ENCODE measurements at places on chromosomes 7 and 10.

DNA sequence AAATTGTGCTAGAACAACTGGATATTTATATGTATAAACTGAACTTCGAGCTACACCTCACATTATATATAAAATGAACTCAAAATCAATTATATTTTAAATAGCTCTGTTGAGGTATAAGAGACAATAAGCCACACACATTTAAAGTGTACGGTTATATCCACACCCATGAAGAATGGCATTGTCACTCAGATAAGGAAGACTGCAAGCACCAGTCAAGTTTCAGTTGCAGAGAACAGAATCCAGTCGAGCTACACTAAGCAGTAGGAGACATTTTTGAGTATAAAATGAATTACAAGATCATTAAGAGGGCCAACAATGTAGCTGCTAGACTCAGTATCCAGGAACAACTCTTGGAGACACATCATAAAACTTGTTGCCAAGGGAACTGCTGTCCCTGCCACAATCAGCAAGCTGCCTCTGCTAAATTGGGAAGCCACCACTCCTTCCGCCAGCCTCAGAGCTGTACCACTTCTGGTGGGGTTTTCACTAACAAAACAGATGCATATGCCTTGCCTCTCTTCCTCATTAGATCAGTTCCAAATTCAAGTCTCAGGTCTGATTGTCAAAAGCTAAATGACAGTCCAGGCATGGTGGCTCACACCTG is 19.6 kb upstream of the GPNMB start:
- DNase-seq, result no peak

GRCh38 chr7:100825751-100826513 is 1.4 kb downstream of the EPHB4 start:
- DNase-seq, result no peak

DNA sequence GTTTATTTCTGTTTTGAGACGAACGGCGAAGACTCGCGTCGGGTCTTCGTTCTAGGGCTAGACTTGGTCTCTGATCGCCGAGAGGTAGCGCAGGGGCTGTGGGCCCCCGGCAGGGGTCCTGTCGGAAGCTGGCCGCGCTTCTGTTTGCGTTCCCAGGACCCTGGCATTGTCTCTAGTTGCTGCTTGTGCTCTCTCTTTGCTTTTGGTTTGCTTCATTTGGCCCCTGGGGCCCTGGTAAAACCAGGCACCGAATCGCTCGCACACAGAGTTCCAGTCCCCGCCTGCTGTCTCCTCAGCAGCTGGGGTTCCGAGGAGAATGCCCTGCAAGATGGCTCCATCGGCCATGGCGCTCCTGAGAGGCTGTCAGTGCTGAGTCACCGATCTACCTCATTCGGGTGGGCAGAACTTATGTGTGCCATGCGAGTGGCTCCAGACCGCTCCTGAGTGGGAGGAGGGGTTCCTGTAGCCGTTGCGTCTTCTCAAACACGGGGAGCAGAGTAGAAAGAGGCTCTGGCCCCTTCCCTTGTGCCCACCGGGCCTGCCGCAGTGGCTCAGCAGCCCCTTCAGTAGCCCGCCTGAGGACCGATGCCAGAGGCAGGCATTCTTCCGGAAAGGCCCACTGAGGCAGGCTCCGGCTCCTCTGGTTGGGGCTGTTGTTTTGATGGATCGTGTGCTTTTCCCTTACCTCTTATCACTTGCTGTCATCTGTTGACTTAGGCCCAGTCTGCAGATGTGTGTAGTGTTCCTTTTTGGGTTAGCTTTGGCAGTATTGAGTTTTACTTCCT is 826 bp downstream of the CHPF2 start:
- peak; percentile 74 for DNase-seq

DNA sequence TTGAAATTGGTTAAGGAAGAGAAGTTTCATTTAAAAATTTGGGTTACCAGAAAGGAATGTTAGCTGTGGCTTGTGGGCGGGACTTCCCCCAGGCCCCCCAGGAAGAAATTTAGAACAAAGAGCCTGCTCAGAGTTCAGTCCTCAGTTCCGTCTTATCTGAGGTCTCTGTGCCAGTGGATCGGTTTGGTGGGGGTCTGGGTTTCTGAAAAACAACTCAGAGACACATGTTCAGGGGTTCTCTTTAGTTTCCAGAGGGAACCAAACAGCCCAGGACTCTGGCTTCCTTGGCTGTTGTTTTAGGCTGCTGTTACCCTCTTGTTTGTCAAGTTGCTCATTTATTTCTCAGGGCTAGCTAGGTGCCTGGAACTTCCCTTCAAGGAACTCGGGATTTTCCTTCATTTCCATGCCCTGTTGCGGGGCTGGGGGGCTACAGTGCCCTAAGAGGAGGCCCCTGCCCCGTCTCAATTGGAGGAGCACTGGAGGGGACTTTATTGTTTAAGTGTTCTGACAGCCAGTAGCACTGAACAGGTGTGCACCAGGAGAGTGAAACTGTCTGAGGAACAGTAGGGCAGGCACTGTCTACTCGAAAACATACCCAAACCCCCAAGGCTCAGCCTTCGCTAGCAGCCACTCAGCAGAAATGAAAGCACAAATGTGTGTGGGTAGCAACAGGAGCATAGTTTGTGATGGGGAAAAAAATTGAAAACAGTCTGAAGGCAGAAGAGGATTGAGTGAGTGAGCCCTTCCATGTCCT is 59.9 kb downstream of the ALOX5 start:
- peak; percentile 63 for DNase-seq

DNA sequence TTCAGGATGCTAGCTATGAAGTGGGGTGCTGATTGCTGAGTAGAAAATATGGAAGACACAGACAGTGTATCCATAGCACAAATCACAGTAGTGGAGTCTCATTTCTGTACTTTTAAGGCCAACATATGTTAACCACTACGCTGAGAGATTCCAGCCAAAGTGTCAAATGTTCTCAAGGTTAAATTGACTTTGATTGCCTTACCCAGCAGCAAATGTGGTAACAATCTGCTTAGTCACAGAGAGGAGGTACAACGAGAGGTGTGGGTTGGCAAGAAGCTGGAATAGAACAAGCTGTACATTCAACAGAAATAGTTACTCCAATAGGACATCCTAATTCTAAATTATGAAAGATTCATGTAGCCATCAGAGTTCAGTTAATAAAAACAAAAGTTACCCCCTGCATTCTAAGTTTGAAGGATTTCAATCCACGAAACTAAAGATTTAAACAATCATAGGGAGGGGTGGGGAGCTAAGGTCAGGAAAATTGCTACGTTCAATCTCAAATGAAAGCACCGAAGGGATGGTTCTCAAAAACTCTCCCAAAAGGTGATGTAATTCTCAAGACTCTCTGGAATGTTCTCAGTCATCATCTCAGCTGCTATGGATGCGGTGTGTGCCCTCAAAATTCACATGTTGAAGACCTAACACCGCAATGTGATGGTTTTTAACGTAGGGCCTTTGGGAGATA is 137.0 kb downstream of the ETV1 start:
- no peak for DNase-seq

DNA sequence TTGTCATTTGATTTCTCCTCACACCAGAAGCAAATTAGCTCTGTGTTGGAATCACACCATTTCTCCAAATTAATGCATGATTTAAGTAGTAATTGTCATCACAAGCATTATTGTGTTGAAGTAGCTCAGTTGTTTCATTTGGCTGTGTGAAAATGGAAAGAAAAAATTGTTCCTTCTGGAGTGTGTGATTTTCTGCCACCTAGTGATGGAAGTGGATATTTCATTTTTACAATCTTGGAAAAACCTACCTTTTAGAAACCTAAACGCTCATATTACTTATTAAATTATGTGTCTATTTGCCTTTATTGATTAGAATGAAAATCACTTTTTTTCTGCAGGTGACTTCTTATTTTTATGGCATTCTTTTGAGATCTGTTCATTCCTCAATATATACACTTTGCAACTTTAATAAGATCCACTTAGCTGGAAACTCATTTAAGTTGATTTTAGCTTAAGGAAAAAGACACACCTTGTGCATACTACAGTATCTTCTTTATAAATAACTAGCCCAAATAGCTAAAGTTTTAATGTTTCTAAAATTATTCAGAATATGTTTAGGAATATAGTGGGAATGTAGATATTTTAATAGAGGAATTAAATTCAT is 50.0 kb downstream of the SRI start:
- no peak for DNase-seq

- no peak for DNase-seq
Observed at GRCh38 chr10:71629131-71629530, 90.4 kb downstream of the C10orf105 start.

GRCh38 chr7:15503603-15504290 is 58.1 kb downstream of the AGMO start:
- no peak for DNase-seq

DNA sequence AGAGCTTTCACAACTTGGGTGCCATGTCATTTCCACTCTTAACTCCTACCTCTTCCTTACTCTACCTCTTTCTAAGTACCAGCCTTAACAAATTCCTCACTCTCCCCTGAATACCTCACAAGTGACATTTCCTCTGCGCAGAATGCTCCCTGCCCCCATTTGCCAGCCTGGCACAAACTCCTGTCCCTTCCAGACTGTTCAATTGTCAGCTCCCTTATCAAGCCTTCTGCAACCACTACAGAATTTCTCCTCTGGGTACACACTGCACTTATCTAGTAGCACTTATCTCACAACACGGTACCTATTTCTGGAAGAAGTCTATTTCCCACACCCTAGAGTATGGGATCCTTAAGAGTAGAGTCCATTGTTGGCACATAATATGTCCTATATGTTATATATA is 39.1 kb upstream of the ANAPC16 start:
- no peak for DNase-seq

- DNase-seq, result no peak
Observed at GRCh38 chr10:104053201-104053600, 32.5 kb downstream of the COL17A1 start.

DNA sequence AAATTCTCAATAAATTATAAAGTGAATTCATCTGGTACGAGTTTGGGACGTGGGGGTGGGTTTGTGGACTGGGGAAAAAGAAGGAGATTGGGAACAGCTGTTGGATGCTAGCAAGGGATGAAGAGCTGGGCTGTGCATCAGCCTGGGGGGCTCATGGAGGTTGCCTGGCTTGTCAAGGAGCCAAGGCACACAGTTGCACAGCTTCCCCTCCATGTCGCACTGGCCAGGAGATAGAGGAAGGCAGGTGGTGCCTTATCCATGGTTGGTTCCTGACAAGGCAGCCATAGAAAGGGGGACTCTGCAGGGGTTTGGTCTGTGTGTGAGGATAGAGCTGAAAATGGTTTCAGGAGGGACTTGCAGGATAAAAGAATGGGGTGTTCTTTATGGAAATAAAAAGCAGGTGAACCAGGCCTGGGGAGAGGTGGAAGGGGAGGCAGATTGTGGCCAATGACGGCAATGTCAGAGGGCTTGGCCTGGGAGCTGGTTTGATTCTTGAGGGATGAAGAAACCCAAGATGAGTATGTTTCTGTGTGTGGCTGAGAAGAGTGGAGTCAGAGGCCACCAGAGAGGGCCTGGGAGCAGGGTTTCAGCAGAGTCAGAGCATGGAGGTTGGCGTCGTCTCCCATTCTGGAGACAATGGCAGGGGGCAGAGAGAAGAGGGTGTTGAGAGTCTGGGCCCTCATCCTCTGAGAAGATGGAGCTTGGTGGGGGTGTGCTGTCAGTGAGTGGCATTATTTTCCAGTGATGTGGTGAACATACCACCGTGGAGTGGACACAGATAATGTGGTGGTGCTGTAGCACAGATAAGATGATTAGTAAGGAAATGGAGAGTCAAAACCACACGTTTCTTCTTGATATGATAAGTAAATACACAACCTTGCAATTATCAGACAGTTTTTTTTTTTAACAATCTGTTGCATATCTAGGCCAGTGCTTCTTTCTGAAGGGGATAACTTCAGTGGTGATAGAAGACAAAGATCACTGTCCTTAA is 108.2 kb downstream of the PTPN20 start:
- DNase-seq, result no peak

DNA sequence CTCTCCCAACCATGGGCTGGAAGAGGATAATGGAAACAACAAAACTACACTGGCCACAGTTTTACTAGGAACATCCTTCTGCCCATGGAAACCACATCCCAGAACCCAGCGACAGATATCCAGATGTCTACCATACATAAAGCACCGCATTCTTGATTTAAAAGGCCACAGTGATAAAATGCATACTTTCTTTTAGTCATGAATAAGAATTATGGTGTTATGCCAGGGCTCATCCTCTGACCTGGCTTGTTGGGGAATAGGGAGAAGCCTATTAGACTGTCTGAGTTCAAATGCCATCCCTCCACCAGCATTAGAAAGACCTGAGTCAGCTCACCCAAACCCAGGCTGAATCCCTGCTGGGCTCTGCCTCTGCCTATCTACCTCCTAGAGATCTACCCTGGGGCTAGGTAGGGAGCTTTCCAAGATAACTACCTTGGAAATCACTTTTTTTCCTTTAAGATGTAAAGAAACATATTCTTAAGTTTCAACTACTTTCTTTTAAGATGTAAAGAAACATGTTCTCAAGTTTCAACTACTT is 5.2 kb downstream of the ABCA13 start:
- DNase-seq, result no peak

Data from GM12892 (cell line).